ENCODE measurements at places on chromosomes 6 and 20.

GRCh38 chr6:164419099-164419498 lies 890.3 kb downstream of the C6orf118 start:
- peak; percentile 35 for DNase-seq

DNA sequence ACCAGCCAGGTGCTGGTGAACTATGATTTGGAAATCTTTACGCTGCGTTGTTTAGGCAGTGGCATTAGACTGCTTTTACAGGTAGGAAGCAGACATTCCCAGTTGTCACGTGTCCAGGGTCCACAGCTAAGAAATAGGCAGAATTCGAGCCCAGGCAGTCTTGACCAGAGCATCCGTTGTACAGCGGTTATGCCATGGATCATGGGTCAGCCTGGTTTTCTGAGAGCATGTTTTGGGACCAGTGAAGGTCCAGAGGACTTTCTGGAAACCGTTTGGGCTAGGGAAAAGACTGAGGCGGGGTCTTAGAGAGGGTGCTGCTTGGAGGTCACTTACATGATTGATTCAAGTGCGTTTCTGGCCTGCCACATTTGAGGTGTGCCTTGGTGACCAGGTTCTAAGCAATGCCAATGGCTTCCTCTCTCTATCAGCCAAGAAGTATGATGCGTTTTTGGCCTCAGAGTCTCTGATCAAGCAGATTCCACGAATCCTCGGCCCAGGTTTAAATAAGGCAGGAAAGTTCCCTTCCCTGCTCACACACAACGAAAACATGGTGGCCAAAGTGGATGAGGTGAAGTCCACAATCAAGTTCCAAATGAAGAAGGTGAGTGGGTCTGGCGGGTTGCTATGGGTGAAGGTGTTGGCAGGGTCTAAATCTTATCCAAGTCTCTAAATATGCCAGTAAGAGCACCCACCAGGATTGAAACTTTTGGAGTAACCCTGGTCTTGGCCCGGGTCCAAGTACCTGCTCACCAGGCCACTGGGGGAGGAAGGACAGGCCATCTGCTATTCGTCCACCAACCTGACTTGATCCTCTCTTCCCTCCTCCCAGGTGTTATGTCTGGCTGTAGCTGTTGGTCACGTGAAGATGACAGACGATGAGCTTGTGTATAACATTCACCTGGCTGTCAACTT lies 1.8 kb downstream of the RPL10A start:
- DNase-seq = peak; percentile 19

- no peak for DNase-seq
These were observed 48.9 kb downstream of the SLC2A12 start for GRCh38 chr6:134003542-134003951.

DNA sequence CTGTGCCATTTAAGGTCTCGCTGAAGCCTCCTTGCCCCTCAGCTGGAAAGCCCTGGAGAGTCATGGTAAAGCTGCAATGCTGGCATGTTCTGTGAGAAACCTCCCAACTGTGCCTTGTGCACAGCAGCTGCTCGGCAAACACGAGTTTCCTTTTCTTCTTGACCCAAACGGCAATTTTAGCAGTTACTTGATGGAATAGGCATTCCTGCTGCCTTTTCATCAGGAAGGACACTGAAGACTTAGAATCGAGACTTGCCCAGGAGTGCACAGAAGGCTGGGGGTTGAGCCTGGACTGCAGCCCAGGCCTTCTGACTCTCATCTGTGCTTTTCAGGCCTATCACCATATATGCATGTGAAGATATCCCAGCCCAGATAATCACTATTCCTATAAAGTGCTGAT lies 28.7 kb upstream of the CLDN20 start:
- no peak for DNase-seq

DNA sequence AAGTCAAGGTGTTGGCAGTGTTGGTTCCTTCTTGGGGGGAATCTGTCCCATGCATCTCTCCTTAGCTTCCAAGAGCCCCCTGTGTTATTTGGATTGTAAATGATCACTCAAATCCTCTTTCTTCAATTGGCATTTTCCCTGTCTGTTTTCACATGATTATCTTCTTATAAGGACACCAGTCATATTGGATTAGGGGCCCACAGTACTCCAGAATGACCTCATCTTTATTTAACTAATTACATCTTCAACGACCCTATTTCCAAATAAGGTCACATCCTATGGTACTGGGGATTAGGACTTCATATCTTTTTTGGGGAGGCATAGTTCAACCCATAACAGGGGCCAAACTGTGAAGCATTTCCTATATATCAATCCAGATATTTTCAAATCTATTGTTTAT lies 57.3 kb downstream of the PTPRA start:
- DNase-seq = no peak

DNA sequence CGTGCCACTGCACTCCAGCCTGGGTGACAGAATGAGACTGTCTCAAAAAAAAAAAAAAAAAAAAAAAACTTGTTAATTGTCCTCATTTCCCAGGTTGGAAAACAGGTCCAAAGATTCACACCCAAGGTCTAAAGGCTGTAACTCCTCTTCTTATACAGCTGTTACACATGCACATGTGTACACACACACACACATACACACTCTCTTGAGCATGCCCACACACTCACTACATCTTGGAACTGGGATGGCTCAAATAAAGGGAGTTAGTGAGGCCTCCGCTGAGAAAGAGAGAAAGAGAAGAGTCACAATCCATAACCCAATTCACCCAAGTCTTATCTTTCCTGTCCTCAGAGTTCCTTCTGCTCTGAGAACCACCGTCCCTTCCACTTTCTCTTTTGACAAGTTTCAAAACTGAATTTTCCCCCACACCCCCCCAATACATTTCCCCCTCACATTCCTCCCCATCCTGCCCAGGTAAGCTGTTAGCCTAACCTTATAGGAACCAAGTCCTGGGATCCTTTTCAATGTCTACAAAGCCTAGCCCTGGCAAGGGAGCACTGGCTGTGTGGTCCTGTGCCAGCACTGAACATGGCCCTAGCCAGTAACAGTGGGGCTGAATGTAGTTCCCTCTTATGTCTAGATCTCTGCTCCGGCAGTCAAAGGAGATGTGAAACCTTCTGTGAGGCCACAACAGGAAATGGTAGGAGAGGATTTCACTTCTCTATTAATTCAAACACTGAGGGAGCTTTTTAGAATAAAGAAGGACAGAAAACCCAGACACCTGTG lies 3.2 kb upstream of the HLA-DMB start:
- no peak for DNase-seq

- no peak for DNase-seq
These were observed 2.5 kb downstream of the CST7 start for GRCh38 chr20:24951536-24952083.

DNA sequence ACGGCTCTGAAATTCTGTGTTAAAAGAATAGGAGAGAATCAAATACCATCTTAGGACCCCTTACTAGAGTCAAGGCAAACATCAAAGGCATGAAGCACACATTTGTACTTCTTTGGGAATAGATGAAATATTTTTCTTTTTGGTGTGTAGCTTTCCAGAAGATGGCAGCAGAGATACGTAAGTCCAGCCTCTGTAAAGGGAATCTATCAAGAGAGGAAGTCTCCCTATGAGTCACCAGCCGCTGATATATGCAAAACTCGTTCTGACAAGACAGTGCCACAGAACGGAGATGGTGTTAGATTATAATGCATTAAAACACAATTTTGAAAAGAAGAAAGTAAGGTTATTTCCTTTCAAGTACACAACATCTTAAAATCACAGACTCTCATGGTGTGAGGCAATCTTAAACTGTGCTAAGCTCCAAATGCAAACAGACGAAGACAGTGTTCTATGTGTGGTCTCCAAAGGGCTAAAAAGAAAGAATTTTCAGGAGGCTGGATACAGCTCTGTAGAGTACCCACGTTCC lies 120.0 kb upstream of the AGPAT4 start:
- DNase-seq = peak; percentile 87

DNA sequence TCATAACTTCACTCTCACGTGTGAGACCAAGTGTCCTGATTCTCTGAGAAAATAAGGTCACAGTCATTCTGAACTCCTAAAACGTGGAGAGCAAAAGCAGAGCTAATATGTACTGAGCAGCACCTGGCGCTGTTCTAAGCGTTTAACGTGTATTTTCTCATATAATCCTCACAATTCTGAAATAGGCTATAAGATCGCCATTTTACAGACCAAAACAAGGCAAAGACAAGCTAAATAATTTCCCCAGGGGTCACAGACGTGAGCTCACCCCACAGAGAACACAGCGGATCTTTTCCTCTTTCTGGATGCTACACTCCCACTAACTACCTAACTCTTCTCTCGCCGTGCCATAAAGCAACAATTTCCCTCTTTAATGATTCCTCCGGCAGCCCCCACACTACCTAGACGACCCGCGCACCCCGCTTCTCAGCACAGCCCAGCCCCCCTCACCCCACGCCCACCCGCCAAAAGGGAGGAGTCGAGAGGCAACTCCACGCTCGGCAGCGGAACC lies 636 bp downstream of the SUPT3H start:
- DNase-seq = peak; percentile 34

GRCh38 chr20:19288636-19289035 lies 76.2 kb downstream of the SLC24A3 start:
- no peak for DNase-seq

DNA sequence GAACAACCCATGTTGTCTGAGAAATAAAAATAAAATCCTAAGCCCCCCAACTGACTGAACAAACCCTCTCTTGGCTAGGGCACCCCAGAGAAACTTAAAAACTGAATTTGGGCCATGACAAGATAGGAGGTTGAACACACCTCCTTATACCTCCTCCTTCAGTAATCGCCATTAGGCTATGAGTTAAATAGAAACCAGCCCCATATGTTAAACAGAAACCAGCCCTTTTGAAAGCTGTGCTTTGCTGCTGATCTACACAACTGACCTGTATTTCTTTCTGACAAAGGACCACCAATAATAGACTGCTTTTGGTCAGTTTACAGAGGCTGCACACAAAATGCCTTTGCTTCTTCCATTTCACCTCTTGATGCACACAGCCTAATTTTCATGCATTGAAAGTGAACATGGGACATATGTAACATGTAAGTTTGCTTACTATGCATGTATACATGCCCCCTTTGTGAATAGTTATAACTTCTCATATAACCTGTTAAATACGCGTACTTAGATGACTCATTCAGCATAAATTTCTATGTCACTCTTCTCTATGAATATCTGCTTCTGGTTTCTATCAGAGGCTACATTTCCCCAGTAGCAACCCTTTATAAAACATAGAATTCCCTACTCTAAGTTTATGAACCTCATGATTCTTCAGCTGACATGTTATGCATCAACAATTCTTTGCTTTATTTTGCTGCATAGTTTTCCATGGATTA lies 462.9 kb downstream of the COL12A1 start:
- no peak for DNase-seq

DNA sequence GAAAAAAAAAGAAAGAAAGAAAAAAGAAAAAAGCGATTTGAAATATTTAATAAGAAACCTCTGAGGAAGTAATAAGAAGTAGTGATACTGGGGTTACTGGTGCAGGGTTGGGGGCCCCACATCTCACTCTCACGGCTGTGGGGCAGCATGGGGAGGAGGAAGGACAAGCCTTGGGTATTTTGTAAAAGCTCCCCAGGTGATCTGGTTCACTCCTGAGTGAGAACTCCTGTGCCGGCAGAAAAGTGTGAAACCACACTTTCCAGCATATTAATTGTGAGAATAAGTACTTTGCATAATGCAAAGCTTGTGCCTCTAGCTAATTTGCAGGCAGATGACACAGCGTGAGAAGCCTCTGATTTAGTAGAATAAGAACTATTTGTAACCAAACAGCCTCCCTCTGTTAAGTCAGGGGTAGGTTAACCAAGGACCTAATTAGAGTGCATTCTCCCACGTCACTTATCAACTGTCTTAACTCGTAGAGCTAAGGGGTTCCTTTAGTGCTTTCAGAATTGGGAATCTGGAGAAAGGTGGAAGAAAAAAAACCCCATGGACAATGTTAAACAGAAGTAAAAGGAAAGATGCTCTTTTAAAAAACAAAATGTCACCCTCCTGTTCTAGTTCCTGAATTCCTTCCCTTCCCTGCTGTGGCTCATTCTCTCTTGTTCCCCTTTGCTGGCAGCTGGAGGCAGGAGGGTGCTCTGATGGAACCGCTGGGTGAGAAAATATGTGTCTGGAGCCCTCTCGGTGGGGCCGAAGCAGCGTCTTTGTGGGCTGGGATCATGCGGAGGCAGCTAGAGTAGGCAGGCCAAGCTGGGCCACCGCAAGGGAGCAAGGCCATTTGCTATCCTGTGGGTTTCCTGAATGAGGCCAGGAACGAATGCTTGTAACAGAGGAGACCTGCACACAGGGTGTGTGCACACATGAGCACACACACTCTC lies 108.7 kb downstream of the FYN start:
- no peak for DNase-seq

- no peak for DNase-seq
These were observed 163.4 kb downstream of the MTFR2 start for GRCh38 chr6:136086686-136087085.

DNA sequence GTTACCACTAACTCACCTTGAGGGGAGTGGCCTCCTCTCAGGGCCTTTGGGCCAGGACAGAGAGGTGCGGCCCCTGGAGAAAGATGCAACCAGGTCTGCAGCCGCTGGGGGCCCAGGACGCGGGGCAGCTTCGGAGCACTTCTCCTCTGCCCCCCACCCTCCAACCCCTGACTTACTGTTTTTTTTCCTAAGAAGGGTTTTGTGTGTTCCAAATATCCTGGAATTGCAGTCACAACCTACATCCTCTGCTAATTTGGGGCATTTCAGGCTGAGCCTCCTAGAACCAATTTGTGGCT lies 1.7 kb downstream of the LINC00237 start:
- no peak for DNase-seq

DNA sequence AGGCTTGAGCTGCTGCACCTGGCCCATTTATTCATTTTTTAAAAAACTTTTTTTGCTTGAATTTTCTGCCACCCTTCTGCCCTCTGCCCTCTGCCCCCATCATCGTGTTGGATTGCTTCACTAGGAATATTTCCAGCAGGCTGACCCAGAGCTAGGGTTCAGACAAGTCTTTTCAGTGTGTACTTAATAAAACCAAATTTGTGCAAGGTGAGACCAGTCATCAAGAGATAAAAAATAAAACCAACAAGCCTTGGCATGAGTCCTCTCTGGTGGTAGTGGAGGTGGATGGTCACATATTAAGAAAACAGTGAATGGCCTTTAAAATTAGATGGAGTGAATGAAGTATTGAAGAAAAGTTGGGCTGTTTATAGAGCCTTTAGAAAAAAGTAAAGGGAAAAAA lies 239.6 kb downstream of the CDKAL1 start:
- DNase-seq = no peak

DNA sequence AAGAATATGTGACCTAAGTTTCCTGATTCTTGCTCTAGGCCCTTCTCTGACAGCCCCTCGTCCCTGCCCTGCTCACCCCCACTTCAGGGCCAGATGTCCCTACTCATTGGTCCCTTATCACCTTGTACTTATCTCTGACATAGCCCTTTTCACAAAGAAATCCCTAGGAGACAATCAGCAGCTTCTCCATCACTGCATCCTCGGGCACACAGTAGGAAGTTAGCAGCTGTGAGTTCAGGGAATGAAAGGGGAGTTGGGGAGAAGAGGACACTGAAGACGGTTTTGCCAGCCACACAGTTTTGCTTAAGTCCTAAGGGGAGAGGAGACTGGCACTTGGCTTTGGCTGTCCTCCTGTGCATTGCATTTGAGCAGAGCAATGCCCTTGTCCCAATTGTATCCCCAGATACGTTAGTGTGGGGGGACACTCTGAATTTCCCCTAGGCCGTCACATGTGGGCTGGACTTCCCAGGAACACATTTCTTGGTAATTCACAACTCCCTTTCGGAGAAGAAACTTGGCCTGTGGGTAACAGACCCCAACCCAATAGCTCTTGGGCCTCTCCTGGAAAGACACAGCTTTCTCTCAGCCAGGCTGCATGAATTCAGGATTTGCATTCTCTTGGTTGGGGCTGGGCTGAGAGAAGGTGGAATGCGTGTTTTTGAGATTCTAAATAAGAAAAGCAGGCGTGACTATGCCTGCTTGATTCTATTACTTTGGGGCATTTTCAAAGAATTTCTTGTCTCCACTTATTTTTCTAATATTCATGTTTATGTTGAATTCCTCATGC lies 177.6 kb downstream of the UST start:
- DNase-seq = no peak

Data from lung microvascular endothelial cell (primary cell).